Activated CD4-positive, alpha-beta T cell treated with anti-CD3 and anti-CD28 coated beads for 36 hours (primary cell): ENCODE measurements at places on chromosomes 2 and 18. TPM values are rescaled to one million over a fixed set of nuclear protein-coding genes. Genes with fewer than 3 reads are reported as not detected.

Gene FRZB
- not detected for total RNA-seq

Gene SPDYA
- 1.2 TPM for total RNA-seq

Gene CRYGC
- not detected for total RNA-seq

Gene KYNU
- total RNA-seq, result not detected

Gene PLGLB1
- 1.3 TPM for total RNA-seq

Gene GLI2
- not detected for total RNA-seq

Gene NEU2
- total RNA-seq, result not detected
